ENCODE measurements at places on chromosomes 12 and 14. TPM values are rescaled to one million over a fixed set of nuclear protein-coding genes. Genes with fewer than 3 reads are reported as not detected.

DNA sequence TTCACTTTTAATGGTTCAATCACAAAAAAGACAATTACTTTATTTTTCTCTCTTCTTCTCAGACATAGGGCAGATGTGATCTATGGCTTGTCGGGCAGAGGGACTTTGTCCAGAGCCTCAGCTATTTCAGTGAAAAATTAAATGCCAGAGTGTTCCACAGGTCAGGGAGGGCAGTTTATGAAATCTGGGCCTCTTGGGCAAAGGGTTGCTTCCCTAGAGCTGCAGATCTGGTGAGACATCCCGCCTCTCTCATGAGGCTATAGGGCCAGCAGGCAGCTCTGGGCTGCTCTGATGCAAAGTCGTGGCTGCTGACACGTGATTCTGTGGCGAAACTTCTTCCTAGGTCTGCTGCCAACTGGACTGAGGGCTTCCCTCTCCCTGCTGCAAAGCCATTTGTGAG lies 6.0 kb downstream of the CLMN start:
- DNase-seq = no peak

DNA sequence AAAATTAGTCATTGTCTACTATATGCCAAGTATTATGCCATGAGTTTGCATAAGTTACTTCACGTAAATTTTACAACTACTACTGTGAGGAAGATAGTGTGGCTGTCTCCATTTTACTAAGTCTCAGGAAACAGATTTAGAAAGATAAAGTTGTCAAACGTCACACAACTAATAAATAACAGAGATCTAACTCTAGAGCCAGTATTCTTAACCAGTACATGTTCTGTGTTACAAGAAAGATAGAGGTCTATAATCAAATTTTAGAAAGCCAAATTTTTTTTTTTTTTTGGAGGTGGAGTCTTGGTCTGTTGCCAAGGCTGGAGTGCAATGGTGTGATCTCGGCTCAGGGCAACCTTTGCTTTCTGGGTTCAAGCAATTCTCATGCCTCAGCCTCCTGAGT lies 14.2 kb downstream of the CLEC4C start:
- no peak for DNase-seq

DNA sequence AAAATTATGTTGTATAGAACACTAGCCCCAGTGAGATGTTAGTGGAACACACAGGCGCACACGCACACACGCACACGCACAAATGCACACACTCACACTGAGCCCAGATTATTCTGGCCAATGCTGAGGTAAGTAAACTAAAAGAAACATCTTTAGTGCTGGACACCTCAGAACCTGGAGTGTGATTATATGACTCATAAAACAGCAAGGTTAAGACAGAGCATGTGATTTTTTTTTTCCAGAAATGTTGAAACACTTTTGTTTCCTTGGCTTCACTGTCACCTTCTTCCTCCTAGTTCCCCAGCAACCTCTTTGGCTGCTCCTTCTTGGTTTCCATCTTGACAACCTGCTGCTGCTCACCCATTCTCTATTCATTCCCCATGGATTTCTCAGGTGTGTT lies 141.0 kb upstream of the ALG10B start:
- DNase-seq = no peak

DNA sequence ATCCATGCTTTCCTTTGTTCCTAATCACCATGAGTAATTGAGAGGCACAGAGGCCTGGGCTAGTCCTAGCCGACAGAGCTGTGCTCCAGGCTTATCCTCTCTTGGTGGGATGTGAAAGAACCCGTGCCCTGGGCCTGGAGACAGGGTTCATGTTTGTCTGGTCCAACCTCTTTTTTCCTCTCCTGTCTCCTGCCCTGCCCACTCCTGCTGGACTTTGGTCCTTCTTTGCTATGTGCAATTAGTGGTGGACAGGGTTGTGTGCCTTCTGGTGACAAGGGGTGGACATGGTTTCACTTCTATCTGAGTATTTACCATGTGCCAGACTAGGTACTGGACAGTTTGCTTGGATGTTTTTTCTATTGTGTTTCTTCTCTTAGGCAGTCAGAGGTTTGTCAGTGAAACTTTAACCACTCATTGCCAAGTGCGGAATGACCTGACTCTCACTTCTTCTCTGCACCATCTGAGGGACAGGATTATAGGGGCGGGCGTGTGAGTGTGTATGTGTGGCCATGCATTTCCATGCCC lies 126.1 kb downstream of the SMOC1 start:
- no peak for DNase-seq

DNA sequence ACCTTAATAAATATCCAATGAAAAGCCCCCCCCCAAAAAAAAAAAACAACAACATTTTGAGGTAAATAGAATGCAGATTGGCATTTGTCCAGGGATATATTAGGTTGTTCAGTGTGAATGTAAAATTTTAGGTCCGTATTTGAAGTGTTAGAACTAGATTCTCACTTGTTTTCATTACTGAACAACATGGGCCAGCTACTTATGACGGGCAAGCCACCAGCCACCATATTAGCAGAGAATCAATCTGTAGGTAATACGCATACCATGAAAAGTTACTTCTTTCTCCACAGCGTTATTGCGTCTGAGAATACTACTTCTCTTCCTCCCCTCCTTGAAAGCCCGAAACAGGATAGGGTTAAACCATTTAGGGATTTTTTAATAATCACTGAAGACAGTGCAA lies 5.4 kb downstream of the FLRT2 start:
- no peak for DNase-seq

- DNase-seq = peak; percentile 88
Observed at GRCh38 chr12:2034633-2035430, 18.0 kb upstream of the CACNA1C start.

- peak; percentile 73 for DNase-seq
Observed at GRCh38 chr12:6946033-6946919, 2.5 kb downstream of the C12orf57 start.

The VWF gene
- not detected for total RNA-seq

GRCh38 chr12:55624056-55624455 lies 12.6 kb upstream of the OR10P1 start:
- no peak for DNase-seq

GRCh38 chr14:65079201-65079600 lies 23.1 kb downstream of the MAX start:
- DNase-seq = no peak

The FRMD6 gene
- 3.5 TPM for total RNA-seq

DNA sequence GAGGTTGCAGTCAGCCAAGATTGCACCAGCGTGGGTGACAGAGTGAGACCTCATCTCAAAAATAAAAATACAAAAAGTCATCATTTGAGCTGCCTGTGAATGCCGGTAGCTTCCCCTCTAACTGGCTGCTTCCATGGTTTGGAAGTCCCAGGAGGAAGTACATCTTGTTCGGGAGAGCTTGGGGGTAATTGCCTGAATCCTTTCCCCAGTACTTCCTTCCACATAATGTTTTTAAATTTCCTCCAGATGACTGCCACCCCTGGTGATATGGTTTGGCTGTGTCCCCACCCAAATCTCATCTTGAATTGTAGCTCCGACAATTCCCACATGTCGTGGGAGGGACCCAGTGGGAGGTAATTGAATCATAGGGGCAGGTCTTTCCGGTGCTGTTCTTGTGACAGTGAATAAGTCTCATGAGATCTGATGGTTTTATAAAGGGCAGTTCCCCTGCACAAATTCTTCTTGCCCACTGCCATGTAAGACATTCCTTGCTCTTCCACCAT lies 87.2 kb downstream of the SPRING1 start:
- no peak for DNase-seq

GRCh38 chr12:71727958-71728357 lies 26.7 kb upstream of the RAB21 start:
- no peak for DNase-seq

DNA sequence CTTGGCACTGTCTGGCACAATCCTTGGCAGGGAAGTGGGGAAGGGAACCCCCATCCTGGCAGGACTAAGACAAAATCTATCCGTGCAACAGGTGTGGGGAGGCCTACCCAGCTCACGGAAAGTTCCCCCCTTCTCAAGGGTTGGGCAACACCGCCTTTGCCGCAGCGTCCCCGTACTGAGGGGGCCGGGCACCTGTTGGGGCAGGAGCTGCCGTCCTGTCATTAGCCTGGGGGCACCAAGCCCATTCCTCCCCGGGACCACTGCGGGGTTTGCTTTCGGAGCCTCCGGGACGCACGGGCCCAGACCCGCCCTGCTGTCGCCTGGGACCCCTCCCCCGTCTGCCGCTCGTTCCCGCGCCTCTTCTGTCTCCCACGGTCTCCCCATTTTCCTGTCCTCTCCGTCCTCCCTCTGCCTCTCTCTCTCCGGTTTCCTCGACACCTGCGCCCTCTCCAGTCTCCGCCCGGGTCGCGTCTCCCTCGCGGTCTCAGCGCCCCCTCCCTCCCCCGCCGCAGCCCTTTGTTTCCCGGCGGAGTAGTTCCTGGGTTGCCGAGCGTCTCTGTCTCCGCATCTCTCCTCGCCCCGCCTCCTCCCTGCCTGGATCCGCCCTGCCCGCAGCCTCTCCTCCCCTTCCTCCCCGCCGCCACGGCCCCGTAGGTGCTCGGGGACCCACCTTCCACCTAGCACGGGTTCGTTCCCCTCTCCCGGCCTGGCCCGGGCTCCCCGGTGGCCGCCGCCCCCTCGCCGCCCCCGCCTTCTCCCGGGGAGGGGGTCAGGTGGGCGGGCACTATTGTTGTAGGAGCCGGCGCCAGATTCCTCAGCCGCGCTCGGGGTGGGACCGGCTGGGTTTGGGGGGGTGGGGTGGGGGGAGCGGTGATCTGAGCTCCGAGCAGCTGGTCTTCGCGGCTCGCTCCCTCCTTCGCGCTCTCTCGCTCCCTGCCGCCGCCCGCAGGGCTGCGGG lies at the start of gene CACNB3:
Gene CACNB3, plus strand, starts transcription at position 624 of the 958 bp plus-strand sequence. CDS start 434 bp downstream, outside the sequence.
- DNase-seq = peak; percentile 84

DNA sequence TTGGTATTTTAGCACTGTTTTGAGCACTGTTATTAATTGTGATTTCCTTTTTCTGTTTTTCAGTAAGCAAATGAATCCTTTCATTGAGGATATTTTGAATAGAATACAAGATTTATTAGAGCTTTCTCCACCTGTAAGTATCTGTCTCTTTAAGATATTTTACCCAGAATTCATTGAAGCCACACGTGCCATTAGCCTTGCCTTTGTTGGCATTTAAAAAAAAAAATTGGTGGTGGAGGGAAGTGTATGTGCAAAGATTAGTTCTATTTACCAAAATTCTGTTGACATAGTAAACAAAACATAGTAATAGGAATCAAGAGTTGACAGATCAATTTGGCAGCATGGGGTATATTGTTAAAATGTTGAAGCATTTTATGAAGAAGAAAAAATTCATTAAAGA lies 23.8 kb downstream of the XPOT start:
- DNase-seq = no peak

The PSME2 gene
- total RNA-seq = 635 TPM

DNA sequence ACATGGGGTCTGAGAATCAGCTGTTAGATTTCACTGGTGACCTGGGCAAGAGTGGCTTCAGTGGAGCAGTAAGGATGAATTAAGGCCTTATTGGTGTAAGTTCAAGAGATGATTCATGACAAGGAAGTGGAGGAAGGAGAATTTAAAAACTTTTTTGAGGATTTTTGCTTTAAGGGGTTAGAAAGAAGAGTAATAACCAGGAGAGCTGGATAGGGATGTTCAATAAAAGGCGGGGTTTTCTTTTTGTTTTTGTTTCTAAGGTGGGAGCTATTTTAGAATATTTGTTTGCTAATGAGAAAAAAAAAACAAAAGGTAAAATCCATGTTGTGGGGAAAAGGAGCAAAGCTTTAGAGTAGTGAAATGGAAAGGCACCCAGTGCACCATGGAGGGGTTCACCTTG lies 15.2 kb upstream of the TUBA1B start:
- no peak for DNase-seq

DNA sequence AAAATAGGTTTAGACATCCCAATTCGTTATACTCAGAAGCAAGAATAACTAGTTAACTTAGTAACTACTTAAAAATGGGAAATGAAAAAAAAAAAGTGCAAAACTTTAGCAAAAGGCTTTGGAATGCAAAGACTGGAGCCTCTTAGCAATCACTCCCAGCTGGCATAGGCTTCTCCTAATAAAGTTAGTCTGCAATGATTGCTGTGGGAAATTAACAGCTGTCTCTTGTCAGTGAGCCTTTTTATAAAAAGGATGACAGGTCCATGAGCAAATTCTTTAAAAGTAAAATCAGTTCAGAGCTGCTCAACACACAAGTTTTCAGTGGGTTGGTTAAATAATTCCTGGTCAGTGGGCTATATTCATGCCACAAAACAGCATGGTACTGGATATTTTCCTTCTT lies 7.4 kb upstream of the SYCP3 start:
- DNase-seq = no peak

DNA sequence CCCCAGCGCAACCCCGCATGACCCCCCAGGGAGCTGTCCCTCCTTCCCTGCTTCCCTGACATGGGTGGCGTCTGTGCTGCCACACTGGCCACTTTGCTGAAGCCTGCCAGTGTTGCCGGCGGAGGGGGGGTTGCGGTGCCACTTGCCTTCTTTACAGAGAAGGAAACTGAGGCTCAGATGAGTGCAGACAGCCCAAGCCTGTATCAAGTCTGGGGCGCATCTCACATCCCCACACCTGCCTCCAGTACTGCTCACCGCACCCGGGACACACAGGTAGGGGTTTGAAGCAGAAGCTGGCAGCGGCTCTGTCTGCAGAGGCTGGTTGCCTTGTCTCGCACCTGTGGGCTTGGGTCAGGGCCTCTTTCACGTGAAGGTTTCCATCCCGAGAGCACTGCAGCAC lies 104.7 kb upstream of the RTL1 start:
- no peak for DNase-seq

GRCh38 chr12:100857418-100857817 lies 62.8 kb downstream of the ANO4 start:
- DNase-seq = no peak

- no peak for DNase-seq
Observed at GRCh38 chr12:79686171-79686570, 4.6 kb downstream of the PAWR start.

- no peak for DNase-seq
Observed at GRCh38 chr12:76551482-76551888, 8.1 kb downstream of the OSBPL8 start.

DNA sequence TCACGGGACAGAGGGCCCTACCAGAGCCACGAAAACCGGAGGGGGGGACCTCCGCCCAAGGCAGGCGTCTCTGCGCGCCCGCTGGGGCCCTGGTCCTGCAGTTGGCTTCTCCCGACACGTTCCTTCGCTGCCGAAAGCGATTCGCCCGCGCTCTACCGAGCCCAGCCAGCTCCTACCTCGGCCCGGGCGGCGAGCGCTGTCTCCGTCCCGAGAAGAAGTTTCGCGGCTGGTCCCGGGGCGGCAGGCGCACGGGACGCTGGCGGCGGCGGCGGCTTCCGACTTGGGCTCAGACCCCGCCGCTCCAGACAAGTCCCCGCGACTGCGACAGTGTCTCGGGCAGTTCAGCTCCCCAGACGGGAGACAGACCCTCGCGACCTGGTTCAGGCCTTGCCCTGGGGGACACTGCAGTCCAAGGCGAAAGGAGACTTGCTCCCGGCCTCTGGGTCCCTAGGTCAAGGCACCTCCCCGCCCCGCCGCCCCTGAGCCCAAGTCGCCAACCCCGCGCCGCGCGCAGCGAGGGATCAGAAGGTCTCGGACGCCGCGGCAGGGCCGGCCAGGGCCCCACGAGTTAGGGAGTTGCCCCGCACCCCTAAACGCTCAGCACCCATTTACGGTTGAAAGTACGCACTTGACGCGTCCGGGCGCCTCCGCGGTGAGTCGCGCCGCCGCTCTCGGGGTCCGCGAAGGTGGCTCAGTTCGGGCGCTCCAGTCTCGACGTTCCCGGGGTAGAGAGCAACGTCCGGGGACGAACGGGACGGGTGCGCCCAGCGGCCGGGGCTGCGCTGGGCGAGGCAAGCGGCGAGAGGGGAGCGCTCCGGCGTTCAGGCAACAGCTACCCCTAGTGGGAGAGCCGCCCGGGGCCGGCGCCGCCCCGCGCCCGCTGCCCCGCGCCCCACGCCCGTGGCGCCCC lies 1.4 kb upstream of the DIO3 start:
- no peak for DNase-seq

GRCh38 chr14:55500219-55500701 lies 59.8 kb upstream of the TBPL2 start:
- DNase-seq = no peak

The CCDC196 gene
- total RNA-seq = not detected
